Retinal pigment epithelial cell (primary cell): ENCODE measurements at places on chromosomes 1 and 21.

GRCh38 chr1:84665703-84666317 is 24.5 kb downstream of the SSX2IP start:
- no peak for DNase-seq

DNA sequence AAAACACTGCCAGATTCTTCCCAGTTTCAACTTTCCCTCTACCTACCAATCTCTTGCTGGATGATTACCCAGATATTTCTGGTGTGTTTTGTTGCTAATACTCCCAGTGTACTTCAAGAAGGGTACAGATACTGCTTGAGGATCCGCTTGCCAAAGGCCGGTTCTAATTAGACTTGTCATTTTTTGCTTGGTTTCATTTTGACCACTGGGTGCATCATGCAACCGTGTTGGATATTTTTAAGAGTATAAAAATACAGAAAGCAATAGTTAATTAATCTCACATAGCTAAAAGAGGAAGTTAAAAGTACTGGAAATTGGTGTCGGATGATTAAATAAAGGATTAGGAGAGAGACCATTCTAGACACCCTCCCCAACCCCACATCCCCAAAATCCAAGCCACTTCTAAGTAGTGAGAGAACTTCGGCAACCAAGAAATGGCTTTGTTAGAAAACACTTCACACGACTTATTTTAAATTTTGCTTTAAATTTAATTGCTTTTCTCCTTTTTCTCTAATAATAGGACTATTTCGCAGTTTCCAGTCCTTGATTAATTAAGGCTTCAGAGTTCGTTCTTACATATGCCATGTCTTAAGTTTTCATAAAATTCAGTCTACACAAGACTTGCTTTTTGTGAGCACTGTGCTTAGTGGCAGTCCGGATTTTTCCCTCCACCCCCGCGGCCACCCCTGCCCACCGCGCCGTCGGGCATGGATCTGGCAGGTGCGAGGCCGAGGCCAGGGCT is 2.5 kb upstream of the CDKN2C start:
- DNase-seq, result no peak

GRCh38 chr1:172357753-172358385 is 62.6 kb upstream of the C1orf105 start:
- no peak for DNase-seq

DNA sequence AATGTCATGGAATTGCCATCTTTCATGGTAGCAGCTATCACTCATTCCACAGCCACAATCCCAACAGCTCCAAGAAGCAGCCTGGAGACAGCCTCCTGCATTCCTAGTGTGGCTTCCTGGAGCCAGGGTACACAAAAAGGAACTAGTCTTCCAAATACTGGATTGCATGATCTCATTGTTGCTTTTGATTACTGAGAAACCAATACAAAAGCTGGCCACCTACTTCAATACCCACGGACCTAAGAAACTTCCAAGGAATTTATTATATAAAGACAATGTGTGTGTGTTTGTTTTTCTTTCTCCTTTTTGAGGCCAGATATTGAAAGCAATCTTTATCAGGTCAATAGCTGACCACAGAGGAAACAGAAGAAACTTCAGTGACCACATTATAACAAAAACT is 25.6 kb downstream of the CEP170 start:
- no peak for DNase-seq

DNA sequence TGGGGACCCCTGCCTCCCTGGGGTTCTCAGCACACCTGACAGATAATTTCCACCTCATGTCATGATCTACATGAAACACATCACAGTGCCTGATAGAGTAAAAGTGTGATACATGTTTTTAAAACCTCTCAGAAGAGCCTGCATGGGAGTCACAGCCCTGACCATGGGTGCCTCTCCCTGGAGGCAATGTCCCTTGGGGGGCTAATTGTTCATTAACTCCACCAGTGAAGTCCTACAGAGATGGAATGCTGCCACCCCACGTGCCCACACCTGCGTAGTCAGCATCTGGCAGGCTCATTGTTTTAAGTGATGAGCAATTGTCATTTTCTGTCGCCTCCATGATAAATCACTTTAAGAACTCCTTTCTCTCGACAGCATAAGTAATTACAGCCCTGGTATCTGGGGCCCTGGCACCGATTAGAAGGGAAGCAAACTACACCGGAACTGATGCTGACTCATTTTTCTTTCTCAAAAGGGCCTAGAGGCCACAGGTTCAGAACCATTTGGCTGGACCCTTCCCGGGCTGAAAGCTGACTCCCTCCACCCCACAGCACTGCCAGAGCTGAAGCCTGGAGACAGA is 109.6 kb upstream of the GJB5 start:
- no peak for DNase-seq

DNA sequence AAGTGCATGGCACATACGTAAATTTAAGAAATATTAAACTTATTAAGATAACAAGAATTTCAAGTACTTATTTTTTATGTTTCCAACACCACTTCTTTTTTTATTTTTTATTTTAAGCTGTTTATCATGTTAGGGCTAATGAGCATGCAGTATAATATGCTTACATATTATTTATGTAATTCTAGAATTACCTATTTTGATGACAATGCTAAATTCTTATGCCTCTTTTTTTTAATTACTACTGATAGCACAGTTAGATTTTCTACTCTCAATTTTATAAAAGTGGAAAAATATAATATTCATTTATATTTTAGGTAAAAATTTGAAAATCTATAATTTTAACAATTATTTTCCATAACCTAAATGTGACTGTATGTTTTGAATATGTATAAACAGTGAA is 713.0 kb downstream of the MRPL39 start:
- no peak for DNase-seq

DNA sequence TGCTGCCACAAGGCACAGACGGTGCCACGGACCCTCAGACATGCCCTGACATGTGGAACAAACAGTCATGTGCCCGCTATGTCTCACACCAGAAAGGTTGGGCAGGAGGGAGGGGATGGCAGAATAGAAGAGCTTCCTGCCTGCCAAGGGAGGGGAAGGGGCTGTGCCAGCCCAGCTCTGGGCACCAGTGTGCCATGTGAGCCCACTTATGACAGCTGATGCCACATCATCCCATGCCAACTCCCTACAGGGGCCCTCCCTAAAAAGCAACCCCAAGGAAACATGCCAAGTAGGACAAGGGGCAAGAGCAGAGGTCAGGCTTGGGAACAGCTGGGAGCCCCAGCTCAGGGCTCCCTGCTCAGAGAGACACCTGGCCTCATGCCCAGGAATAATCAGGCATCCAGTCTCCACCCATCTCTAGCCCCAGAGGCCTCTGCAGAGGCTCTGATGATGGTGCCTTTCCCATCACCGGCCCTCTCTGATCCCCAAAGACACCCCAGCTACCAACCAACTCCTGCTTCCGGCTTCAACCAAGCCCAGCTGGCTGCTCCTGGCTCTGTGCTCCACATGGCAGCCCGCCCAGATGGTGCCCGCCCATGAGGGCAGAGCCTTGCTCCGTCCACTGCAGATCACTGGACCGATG is 10.3 kb downstream of the ADGRB2 start:
- no peak for DNase-seq

- no peak for DNase-seq
Observed at GRCh38 chr1:103516693-103517092, 8.8 kb upstream of the RNPC3 start.

DNA sequence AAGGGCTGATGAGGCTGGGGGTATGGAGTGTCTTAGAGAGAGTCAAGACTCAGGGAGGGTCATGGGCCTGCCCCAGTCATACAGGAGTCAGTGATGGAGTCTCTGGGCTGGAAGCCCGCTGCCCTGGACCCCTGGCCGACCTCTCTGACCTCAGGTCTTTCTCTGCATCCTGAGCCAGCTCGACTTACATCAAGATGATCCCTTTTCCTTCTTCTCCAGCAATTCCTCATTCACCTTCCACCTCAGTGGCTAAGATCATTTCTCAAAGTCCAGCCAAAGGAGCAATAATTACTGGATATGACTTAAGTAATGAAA is 308.6 kb downstream of the MATN1 start:
- no peak for DNase-seq

GRCh38 chr1:113396585-113396984 is 6.3 kb downstream of the MAGI3 start:
- peak; percentile 89 for DNase-seq

DNA sequence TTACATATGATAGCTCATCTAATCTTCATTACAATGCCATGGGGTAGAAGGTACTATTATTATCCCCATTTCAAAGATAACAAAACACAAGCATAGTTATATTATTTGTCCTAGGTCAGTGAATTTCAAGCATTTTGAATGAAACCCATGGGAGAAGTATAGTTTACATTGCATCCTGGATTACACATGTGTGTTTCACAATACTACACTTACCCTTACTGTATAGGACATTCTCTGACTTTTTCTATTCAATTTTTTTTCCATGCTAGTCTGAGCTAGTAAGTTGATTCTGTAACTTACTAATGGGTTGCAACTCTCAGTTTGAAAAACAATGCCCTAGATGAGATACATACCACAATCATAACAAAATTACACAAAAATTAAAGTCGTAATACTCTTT is 8.7 kb upstream of the GPX7 start:
- no peak for DNase-seq

DNA sequence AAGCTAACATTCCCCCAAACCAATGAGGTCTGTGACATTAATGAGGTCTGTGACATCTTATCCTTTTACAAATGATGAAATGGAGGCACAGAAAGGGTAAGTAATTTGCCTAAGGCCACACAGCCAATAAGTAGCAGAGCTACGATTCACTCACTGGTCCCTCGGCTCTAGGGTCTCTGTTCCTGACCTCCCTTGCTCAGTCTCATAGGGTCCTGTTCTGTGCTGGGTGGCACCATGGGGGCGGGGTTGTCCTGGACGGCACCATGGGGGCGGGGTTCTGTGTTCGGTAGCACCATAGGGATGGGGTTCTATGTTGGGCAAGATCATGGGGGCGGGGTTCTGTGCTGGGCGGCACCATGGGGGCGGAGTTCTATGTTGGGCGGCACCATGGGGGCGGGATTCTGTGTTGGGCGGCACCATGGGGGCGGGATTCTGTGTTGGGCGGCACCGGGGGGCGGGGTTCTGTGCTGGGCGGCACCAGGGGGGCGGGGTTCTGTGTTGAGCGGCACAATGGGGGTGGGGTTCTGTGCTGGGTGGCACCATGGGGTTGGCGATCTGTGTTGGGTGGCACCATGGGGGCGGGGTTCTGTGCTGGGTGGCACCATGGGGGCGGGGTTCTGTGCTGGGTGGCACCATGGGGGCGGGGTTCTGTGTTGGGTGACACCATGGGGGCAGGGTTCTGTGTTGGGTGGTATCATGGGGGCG is 55.6 kb downstream of the CLSTN1 start:
- no peak for DNase-seq

- no peak for DNase-seq
Observed at GRCh38 chr21:32137931-32138330, 140.9 kb downstream of the MIS18A start.

GRCh38 chr1:213690341-213690917 is 297.3 kb upstream of the PROX1 start:
- DNase-seq, result no peak

GRCh38 chr21:35491114-35491513 is 442.0 kb upstream of the RUNX1 start:
- DNase-seq, result no peak

DNA sequence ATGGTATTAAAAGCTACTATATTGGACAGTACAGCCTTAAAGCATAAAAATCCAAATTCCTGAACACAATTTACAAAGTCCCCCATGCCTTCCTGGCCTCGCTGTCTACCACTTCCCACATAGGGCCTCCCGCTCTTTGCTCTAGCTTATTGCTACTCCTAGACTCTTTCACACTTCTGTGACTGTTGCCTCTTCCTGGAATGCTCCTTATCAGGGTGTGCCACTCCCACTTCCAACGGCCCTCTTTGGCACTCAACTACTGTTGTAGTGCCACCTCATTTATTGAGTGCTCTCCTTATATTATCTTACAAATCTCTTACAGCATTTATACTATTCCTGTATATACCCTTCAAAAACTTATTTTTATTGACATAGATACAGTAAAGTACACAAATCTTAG is 4.8 kb downstream of the SARS1 start:
- DNase-seq, result no peak

- DNase-seq, result no peak
Observed at GRCh38 chr1:54781023-54781723, 16.9 kb upstream of the PARS2 start.

DNA sequence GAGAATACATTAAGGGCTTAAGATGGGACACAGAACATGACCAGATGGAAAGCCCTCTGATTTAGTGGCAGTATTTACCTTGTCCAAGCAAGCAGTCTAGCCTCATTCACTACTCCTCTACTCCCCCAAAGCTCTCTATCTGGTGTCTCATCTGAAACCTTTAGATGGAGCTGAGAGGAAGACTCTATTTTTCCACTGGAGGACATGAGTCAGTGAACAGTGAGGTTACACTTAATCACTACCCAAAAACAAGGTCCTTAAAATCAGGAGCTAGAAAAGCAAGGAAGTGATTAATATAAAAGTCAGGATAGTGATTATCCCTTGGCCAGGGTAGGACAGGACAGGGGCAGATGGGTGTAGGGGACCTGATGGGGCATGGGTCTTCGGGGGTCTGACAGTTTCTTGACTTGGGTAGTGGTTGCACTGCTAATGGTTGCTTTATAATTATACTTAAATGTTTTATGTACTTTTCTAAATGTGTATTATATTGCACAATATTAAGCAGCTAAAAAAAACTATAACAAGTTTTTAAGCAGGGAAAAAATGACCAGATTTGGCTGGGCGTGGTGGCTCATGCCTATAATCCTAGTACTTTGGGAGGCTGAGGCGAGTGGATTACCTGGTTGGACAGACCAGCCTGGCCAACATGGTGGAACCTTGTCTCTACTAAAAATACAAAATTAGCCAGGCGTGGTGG is 3.0 kb downstream of the PTPN22 start:
- DNase-seq, result no peak

DNA sequence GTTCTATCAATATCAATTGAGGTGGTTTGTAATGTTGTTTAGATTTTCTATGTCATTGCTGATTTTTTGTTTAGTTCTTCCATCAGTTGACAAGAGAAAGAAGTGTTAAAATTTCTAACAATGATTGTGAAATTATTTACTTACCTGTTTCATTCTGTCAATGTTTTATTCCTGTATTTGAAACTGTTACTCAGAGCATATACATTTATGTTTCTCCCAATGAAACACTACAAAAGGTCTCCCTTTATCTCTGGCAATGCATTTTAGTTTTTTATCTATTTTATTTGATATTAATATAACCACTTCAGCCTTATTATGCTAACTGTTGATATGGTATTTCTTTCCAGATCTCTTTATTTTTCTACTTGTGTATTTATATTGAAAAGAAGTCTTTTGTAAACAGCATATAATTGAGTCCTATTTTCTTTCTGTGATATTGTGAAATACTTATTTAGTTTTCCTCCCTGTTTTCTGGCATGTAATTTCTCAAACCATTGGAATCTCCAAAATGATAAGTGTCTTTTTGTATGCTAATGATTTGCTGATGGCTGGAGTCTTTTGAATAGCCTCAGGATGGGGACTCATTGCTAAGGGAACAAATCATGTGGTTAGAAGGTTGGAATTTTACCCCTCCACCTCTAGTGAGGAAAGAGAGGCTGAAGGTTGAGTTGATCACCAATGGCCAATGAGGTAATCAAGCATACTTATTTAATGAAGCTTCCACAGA is 122.0 kb downstream of the ADSS2 start:
- DNase-seq, result no peak

- DNase-seq, result no peak
Observed at GRCh38 chr1:89529196-89529595, 4.6 kb downstream of the LRRC8B start.
